ENCODE measurements at places on chromosomes 12 and 14. TPM values are rescaled to one million over a fixed set of nuclear protein-coding genes. Genes with fewer than 3 reads are reported as not detected.

MEG3 gene
- 53.0 TPM for polyA plus RNA-seq

HHIPL1 gene
- 2.1 TPM for polyA plus RNA-seq

ZNF891 gene
- 0.90 TPM for polyA plus RNA-seq

POTEG gene
- not detected for polyA plus RNA-seq

LBHD2 gene
- polyA plus RNA-seq: not detected

RNF10 gene
- polyA plus RNA-seq: 98.4 TPM

- DNase-seq: no peak
These were observed 219.7 kb downstream of the SLC25A21 start for GRCh38 chr14:36952689-36953088.

DNA sequence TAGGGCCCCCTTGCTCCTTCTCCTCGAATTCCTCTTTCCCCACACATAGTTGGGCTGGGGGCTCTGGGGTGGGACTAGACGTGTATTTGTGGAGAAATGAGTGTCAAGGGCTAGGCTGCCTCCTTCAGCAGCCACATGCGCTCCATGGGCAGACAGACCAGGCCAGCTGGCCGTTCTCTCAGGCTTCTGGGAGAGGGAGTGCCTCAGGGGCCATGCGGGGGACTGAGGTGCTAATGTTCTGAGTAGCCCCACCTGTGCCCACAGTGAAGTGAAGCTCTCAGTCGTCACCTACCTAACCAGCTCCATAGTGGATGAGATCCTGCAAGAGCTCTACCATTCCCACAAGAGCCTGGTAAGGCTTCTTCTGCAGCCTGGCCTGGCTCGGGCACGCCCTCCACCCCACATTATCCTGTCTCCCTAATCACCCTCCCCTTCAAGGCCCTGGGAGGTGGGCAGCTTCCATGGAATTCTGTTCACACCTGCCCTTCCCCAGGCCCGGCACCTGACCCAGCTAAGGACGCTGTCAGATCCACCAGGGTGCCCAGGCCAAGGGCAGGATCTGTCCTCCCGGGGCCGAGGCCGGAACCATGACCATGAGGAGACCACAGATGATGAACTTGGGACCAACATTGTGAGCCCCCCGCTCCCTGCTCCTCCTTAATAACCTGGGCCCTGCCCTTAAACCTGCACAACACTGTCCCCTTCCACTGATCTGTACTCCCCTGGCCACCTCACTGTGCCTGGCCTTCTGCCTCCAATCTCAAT, 9.0 kb upstream of the CPNE6 start:
- DNase-seq: no peak

GRCh38 chr14:53890611-53891101, 66.0 kb downstream of the BMP4 start:
- DNase-seq: no peak

DNA sequence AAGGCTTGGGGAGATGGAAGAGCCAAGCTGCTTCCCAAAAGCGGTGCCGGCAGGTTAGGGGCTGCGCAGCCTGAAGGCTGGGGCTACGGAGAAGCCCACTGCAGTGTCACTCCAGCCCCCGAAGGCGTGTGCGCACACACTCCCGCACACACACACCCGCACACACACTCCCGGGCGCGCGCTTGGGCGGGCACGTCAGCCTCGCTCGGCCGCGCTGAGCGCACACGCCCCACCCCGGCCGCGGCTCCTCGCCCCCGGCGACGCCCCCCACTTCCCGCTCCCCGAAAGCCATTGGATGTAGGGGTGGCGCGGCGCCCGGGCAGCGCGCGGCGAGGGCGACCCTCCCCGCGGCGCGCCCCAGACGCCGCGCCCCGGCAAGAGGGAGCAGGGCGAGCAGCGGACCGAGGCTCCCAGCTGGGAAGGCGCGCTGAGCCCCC, at the start of gene KCNK10:
TSS of gene KCNK10 (minus strand) at position 184 of the 437 bp plus-strand sequence. CDS start 471 bp downstream, outside the sequence.
- DNase-seq: no peak

DNA sequence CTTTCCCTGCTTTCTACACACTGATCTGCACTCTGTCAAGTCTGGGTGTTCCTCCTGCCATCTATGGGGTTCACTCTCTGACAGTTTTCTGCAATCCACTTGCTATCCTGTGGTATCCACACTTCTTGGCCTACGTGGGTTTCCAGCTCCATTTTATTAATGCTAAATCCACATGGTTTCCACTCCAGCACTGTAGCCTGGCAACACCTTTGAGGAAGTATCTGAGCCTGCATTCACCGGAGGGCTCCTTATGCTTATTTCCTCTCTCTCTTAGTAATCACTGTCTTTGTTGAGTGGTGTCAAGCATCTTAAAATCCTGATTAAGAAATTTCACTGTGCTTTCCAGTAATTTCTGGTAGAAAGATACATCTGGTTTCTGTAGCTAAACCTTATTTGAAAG, 703.7 kb downstream of the TMEM121 start:
- no peak for DNase-seq

- DNase-seq: no peak
These were observed 103.5 kb downstream of the FGD4 start for GRCh38 chr12:32502693-32503502.

- DNase-seq: no peak
These were observed 16.7 kb upstream of the CD163L1 start for GRCh38 chr12:7460375-7461259.

GRCh38 chr14:75401361-75401760, 26.5 kb upstream of the JDP2 start:
- no peak for DNase-seq

DNA sequence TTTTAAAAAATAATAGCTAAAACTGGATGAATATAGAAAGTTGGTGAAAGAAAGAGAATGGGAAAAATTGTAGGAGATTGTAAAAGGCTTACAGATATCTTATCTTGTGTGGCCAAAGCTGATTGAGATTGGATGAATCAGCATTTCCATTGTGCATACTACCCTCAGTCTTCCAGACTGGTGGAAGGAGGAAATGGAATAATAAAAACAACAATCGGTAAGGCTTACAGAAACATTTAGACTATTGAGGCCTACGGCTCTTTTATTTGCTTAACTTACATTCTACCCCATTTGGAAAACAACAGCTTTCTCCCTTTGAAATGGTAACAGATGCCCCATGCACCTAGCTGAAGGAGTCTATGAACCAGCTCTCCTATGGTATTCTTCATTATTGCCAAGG, 129.8 kb downstream of the PTPRB start:
- DNase-seq: no peak

GRCh38 chr12:14554281-14555007, 13.2 kb downstream of the PLBD1 start:
- peak; percentile 59 for DNase-seq

GRCh38 chr14:91402348-91402747, 15.3 kb downstream of the CCDC88C start:
- no peak for DNase-seq

GRCh38 chr12:2274733-2275132, 221.9 kb downstream of the CACNA1C start:
- no peak for DNase-seq

- no peak for DNase-seq
These were observed 75.9 kb downstream of the DACT1 start for GRCh38 chr14:58713677-58714076.

DNA sequence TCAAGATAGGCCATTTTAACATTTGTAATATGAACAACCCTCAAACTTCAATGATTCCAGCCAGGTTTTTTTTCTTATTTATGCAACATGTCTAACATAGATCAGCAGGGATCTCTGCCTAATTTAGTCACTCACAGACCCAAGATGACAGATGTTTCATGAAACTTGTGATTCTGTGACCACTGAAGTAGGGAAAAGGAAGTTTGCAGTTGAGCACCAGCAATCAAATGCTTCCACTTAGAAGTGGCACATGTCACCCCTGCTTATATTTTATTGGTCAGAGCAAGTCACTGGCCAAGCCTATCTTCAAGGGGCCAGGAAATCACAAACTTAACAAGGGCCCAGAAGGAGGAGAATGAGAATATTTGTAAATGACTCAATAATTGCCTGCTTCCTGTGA, 150.6 kb downstream of the BCAT1 start:
- DNase-seq: no peak

Data from urinary bladder (tissue), 4 donors.